ENCODE measurements at places on chromosomes 2 and 18.

GRCh38 chr18:75638776-75639471 lies 211.4 kb upstream of the SMIM21 start:
- no peak for DNase-seq

DNA sequence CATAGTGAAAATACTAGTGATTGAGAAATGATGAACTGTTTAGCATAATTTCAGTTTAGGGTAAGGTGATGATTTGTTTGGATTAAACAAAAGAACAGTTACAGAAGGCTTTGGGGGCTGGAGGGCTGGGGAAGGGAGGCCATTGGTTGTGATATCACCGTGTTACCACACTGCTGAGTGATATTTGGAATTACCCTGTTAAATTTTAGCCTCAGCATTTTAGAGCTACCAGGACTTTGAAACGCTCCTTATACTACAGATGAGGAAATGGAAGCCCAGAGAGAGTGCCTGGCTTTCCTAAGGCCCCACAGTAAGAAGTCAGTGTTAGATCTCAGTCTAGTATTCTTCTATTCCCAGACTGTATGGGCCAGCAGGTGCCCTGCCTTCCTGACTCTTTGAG lies 15.6 kb downstream of the ARHGEF33 start:
- DNase-seq = no peak

GRCh38 chr18:72986103-72986502 lies 118.3 kb upstream of the NETO1 start:
- no peak for DNase-seq

- no peak for DNase-seq
Observed at GRCh38 chr18:54671291-54671881, 80.3 kb downstream of the DYNAP start.

DNA sequence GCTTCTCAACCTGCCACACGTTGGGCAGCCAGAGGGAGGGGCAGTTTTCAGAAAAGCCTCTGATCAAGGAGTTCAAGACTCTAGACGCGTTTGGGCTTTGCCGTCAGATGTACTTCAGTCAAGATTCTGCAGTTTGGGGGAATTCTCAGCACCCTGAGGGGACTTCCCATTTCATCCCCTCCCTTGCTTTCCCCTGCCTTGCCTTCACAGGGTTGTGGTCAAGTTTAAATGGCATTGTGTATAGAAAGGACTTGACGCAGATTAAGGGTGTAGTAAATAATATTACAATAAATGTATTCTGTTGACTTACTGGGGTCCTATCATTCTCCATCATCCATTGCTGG lies 198.3 kb upstream of the NABP1 start:
- no peak for DNase-seq

DNA sequence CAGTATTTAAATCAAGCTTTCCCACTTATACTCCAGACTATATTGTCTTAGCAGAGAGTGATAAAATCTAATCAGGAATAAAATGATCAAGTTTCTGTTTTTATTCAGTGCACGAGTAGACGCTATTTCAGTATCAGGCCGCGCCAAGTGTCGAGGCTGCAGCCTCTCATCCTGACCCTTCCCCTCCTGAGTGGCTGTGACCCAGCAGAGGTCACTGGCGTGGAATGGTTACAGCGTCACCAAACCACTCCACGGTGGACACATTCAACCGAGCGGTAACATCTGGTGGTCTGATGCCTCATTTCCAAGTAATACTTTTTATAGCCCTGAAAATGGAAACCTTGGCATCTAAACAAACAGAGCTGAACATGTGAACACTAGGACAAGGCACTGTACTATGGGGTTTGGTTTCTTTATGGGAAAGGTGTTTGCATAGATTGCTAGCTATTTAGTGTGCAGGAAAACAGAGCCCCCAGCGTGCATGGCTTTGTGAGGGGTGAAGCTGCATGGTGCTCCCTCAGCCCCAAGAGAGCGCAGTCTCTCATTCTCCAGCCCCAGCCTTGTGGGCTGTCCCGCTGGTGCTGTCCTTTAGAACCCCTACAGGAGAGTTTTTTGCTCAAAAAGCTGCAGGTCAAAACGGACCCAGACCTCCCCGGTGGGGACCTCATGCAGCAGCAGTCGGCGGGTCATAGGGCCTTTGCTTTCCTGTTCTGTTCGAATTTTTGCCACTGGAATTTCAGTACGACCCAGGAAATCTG lies 28.4 kb downstream of the FAM228A start:
- no peak for DNase-seq
